Central memory CD4-positive, alpha-beta T cell (primary cell): ENCODE measurements at places on chromosomes 7 and 10.

- no peak for DNase-seq
These were observed 41.0 kb upstream of the CDK1 start for GRCh38 chr10:60737242-60737641.

- no peak for DNase-seq
These were observed 5.5 kb downstream of the FXYD4 start for GRCh38 chr10:43376828-43377423.

GRCh38 chr7:106270122-106270977, 14.4 kb downstream of the NAMPT start:
- no peak for DNase-seq

GRCh38 chr7:44107116-44107960, 3.2 kb downstream of the AEBP1 start:
- no peak for DNase-seq

DNA sequence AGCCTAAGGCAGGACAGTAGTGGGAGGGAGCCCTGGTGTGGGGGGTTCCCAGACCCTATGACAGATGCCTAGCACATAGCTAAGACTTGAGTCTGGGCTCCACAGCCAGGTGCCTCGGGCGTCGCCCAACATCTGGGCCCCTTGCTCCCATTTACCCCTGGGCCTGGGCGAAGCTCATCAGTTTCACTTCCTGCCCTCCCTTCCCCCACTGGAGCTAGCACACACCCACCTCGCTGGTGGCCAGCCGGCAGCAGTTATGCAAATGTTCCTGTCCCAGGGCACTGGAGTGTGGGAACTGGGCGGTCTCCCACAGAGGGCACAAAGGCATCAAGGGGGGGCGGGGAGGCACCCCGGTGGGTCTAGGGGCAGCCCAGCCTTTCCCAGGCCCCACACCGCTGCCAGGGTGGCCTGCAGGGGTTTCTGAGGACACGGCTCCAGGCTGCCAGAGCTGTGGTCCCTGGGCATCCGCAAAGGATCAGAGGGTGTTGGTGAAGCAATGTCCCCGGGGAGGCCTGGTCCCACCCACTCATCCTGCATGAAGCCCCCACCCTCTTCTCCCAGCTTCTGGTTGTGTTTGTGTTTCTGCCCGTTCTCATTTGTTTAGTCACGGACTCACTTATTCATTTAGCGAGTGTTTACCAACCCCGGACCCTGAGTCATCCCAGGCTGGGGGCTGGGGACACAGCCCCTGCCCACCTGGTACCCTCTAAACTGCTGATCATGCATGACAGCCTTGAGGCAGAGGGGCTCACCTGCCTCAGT, 20.4 kb downstream of the SH2B2 start:
- DNase-seq: no peak

DNA sequence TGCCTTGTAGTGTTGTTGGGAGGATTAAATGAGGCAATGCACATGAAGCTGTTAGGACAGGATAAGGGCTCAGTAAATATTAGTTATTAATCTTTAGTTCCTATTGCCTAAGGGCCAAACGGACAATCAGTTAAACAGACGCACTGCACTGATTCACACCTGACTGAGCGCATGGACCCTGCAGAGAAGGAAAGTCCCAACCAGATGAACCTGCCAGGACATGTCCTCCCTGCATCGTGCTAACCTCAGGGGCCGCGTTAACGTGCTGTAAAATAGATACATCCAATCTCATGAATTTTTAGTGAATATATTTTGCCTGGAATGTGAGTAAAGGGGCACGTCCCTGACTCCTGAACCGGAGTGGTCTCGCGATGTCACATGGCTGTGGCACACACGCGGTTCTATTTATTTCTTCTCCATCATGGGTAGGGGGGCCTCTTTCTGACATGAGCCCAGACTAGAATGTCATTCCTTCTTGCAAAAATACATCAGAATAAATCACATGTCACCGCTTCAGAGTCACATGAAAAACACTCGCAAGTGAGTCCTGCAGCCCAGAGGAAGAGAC, 12.3 kb downstream of the ADARB2 start:
- DNase-seq: no peak

DNA sequence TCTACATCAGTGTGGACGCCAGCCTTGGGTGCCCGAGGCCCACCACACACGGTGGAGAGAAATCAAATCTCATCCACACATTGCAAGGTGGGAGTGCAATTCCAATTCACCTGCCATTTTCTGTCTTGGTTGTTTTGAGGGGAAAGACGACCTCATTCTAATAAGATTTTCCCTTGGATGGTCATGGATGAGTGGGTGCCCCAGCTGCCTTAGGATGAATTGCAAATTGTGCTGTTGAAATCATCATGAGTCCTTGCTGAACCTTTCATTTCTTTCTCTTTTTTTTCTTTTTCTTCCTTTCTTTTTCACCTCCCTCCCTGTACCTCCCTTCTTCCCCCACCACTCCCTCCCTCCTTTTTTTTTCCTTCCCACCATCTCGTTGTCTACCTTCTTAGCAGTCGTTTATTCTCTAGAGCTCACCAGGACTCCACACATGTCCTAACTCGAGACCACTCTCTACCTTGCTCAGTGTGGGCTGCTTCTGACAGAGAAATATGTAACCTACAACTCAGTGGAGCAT, 266.9 kb upstream of the NFE2L3 start:
- DNase-seq: no peak

DNA sequence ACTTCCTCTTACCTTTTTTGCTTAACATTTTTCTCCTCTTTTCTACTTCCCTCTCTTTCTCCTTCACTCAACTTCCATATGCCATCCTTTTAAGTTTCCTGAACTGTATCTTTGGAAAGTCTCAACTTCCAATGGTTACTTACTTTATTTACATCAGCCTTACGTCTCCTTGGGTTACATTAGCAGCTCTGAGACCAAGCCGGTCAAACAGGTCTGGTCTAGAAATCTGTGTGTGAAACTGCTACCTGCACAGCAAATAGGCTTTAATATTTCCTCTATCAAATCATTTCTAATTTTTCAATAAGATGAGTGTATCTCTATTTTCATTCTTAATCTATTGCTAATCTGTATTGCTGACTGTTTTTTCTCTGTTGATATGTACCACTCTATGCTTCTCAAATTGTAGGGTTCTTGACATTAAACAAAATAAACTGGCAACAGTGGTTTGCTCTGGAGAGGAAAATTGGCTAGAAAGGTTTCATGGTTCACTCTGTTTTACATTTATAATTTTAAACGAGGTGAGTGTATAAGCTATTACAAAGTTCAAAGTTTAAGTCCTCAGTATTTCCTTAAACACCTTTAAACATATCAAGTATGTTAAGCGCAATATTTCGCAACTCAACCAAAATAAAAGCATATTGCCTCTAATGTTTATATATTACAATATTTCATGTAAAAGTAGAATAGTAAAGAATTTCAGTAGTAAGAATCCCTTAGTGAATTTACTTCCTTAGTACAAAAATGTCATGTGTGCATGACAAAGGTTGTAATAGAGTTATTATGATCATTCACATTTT, 3.6 kb upstream of the SEMA3C start:
- DNase-seq: no peak

DNA sequence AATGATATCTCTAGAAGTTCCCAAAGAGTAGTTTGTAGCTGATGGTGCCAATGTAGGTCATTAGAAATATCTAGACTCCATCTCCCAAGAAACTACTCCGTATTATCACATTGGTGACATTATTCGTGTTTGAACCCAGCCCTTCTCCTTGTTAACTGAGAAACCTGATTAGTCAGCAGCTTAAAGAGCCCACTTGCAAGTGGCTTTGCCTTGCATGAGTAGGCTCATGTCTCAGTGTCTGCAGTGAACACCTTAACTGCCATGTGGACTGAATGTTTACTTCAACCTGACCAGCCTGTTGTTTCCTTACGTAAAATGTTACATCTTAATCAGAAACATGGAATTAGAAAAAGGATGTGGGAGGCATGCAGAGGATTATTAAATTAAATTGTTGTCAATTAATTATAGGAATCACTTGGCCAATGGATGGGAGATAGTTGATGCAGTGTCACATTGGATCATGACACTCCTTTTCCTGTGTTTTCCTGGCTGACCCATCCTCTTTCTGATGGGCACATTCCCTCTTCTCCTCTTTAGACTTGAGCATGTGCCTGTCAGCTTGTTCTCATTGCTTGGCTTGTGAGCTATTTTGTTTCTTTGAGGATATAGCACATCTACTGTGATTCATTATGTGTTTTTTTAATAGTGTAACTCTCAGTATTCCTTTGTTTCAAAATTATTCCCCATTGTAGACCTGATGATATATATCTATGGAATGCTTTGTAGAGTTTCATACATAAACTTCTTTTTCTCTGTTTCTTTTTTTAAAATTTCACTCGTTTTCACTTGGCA, 18.0 kb downstream of the STARD3NL start:
- no peak for DNase-seq

DNA sequence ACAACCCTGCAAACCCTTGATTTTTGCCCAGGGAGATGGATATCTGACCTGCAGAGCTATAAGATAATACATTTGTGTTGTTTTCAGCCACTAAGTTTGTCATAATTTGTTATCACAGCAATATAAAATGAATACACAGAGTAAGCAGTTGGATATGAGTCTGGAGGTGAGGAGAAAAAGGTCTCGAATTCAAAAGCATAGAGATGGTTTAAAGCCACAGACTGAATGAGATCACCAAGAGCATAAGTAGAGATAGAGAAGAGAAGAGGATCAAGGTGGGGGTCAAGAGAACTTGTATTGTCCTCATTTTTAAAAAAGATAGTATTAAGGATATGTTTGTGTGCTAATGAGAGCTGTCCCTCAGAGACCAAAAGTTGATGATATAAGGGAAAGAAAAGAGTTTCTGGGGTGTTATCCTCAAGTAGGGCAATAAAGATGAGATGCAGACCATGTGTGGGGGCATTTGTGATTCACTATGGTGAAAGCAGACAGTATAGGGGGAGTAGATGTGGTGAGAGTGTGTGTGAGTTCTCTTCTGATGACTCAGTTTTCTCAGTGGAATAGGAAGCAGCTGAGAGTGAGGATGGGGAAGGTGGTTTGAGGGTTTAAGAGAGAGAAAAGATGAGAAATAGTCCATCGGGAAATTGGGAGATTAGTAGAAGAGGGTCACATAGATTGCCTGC, 25.8 kb upstream of the PCGF5 start:
- no peak for DNase-seq

DNA sequence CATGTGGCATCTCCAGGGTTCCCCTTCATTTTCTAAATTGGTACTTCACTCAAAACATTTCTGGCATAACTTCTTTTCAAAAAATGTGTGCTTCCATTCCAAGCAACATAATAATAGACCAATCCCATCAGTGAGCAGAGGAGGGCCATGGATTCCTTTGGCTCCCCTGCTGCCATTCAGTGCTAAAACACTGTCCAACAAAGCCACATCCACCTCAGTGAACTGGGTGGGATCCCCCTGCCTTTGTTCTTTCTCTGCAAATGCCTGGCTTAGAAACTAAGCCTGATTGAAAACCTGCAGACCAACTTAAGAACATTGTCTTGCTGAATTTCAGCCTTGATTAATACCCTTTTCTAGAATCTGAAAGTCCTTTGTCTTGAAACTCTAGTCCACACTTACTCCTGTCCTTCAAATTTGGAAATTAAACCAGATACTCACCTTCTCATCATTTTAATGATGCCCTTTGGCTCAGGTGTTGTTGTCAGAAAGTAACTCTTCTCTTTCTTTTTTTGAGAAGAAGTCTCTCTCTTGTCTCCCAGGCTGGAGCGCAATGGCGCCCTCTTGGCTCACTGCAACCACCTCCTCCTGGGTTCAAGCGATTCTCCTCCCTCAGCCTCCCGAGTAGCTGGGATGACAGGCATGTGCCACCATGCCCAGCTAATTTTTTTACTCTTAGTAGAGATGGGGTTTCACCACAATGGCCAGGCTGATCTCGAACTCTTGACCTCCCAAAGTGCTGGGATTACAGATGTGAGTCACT, 132.3 kb downstream of the PLXNA4 start:
- no peak for DNase-seq

- DNase-seq: no peak
These were observed 3.5 kb downstream of the CCDC201 start for GRCh38 chr7:45869426-45869825.

DNA sequence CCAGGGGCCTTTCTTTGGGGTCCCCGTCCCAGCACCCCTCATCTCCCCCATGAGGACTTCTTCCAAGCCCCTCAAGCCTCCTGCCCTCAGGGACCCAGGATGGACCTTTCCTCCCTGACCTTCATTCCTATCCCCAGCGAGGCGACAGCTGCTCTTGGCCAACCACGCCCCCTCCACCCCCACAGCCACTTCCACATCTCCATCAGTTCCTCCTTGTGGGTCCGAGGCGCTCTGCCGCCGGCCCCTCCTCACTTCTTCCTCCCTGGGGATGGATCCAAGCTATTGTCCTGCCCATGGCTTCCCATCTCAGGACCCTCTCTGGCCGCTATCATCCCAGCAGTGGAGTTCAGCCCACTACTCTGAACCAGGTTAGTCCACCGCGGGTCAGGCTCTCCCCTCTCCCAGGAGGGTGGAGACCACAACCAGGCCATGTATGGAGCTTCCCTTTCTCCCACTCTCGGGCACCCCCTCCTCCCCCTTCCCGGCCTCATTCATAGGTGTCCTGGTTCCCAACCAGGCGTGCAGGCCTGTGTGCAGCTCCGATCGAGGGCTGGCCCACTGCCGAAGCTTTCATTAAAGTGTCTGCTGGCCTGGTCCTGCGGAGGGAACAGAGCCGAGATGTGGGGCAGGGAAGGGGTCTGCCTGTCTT, 1.7 kb upstream of the SH2B2 start:
- no peak for DNase-seq

DNA sequence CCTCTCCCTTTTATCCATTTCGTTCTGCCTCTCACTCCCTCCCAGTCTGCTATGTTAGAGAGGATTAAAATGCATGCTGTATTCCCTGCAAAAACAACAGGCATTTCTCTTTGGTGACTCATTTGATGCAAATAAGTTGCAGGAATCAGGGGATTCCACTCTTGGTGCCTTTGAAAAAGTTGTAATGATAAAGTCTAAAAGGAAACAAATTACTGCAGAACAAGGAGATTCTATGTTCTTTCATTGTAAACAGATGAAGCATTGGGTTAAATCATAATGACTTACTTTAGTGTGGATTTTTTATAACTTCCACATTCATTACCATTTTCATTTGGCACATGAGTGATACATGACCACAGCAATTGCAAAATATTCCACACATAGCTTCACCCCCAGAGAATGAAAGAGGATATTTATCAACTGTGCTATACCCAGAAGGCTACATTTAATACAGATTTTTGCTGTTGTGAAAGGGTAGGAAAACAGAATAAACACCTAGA, 33.4 kb upstream of the ABLIM1 start:
- no peak for DNase-seq

DNA sequence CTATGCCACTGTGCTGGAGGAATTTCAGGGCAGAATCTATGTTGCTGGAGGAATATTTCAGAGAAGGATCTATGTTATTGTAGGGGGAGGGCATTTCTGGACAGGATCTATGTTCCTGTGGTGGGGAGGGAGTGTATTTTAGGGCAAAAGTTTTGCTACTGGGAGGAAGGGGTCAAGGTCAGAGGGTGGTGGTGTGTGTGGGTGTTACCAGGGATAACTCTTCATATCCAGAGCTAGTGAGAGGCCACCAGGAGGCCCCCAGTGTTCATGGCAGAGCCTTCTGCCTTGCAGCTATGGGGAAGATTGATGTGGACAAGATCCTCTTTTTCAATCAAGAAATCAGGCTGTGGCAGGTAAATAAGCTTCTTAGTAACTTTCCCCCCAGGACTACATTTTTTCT, 2.0 kb upstream of the STRA8 start:
- no peak for DNase-seq
